ENCODE measurements at places on chromosomes 11 and 22.

DNA sequence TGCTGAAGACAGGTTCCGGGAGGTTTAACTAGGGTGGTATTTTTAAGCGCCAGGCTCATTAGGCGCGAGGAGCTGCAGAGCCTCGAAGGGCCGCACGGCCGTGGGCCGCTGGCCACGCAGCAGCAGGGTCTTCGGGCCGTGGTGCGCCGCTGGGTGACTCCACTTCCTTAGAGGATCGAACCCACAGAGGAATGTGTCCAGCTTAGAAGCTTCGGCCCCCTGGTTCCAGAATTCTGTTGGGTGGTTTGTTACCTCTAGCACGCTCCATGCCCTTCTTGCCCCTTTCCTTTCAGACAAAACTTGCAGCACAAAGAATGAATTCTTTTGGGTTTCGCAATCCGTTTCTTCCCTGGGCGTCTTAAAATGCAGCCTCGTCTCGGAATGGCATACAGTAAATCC, 773 bp upstream of the PATL1 start:
- no peak for DNase-seq

DNA sequence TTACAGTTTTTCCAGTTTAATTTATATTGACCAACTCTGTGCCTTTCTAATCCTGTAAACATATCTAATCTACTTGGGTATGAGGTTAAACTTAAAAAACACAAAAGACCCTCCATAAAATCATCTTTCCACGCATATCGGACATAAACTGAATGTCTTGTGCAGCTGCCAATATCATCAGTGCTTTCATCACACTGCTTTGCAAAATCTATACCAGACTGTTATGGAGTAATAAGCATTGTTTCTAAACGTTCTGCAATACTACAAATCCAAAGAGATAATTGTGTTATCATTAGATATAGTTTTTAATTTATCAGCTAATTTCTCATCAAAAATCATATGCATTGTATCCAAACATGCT, 36.1 kb upstream of the AMPD3 start:
- DNase-seq: no peak

DNA sequence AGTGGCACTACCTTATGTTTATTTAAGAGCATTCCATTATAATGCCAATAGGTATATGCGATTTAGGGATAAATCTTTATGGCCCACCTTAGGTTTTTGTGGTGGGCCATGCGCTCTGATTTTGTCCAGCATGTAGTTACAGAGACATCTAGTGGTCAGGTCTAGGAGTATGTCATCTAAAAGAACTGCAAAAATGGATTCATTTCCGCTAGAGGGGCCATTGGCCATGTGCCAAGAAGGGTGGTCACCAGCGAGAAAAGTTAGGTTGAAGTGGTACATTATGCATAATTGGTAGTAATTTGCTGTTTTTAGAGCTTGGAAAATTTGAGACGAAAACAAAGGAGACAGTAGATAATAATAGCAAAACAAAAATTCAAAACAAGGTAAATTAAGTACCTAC, 27.7 kb downstream of the LRRC4C start:
- DNase-seq: peak; percentile 6

- no peak for DNase-seq
These were observed 60.5 kb upstream of the SHISAL1 start for GRCh38 chr22:44373234-44373633.

DNA sequence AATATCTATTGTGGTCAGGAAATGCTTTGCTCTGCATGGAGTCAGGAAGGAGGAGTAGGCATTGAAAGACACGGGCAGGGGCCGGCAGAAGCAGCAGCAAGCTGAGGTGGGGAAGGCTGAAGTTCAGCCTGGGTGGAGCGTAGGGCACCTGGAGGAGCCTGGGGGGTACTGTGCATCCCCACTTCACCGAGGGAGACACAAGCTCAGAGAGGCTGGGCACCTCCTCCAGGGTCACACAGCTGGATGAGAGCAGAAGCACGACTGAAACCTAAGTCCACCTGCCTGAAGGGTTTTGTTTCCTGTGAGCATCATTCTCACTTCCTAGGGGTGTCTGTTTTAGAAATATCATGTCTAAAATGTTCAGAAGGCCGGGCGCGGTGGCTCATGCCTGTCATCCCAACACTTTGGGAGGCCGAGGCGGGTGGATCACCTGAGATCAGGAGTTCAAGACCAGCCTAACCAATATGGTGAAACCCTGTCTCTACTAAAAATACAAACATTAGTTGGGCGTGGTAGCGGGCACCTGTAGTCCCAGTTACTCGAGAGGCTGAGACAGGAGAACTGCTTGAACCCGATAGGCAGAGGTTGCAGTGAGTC, 138.3 kb downstream of the MPPED1 start:
- DNase-seq: no peak

- peak; percentile 50 for DNase-seq
These were observed 47.6 kb upstream of the PARVG start for GRCh38 chr22:44133161-44133560.

GRCh38 chr22:48227341-48228018, 1465.0 kb downstream of the TBC1D22A start:
- no peak for DNase-seq

GRCh38 chr11:76613901-76614300, 56.6 kb downstream of the LRRC32 start:
- DNase-seq: no peak

DNA sequence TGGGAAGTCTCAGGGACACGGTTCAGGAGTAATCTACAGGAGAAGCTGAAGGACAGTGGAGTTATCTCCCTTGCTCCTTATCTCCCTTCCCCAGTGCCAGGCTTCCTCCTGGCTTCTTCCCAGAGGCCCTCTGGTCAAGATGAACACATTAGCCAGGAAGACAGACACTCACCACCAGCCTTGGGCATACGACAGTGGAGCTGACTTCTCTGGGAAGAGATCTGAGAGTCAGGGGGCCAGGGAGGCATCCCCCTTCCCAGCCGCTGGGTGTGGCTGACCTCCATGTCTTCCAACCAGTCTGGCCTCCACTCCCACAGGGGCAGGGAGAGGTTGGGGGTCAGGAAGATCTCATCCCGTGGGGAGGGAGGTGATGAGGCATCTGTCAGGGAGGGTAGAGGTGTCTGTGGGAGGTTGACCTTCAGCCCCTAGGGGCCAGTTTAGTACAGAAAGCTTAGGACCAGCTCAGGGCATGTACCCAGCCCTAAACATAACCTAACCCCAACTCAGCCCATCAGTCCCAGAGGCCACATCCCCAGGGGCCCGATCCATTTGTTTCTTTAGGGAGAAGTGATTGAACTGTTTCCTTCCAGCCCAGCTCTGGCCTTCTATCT, 12.7 kb downstream of the ROBO4 start:
- no peak for DNase-seq

- no peak for DNase-seq
These were observed 29.3 kb downstream of the LMO1 start for GRCh38 chr11:8234425-8234821.

DNA sequence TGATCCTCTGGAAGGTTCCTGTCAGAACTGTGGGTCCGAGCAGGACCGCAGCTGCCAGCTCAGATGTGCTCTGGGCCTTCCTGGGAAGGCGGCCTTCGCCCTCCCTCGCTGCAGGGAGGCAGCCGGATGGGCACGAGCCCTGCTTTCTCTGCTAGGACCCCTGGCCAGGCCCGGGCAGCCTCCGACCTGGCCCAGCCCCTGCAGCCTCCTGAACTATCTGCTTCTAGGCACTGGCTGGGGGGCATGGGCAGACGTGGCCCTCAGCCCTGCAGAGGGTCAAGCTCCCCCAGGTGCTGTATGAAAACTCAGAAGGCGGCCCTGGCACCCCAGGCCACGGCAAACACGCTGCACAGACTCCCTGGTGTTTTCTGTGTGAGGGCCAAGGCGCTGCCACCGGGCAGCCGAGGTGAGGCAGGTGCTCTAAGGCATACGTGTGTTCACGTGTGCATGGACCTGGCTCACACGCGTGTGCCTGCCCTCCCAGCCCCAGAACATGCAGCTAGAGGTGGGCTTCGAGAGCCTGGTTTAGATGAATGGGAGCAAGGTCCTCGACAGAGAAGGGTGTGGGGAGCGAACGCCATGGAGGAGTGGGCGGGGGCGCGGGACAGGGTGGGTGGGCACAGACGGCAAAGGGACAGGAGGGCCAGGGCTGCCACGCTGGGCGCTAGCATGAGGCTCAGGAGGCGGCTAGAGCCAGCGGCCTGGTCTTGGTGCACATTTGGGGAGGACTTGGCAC, 4.3 kb downstream of the LRFN4 start:
- DNase-seq: no peak

DNA sequence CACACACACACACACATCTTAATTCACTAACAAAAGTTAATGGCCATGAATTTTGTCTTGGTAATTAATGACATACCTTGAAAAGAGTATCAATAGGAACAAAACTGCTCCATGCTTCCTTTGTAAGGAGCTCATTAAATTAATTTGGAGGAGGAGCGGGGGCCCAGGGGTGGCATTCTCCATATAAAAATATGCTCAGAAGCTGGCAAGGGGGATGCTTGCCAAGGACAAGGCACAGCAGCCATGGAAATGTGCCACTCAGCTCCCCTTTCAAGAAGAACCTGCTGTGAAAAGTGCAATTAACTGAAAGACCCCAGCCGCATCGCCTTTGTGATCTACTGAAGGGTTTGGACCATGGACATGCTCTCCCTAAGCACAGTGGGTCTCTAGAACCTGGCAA, 385.9 kb upstream of the API5 start:
- no peak for DNase-seq

DNA sequence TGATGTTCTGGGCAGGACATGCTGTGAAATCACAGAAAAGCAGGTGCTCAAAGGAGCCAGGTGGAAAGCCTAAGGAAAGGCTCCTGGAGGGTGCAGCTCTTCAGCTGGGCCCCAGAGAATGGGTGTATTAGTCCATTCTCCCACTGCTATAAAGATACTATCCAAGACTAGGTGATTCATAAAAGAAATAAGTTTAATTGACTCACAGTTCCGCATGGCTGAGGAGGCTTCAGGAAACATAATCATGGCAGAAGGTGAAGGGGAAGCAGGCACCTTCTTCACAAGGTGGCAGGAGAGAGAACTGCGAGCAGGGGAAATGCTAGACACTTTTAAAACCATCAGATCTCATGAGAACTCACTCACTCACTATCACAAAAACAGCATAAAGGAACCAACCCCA, 43.1 kb upstream of the DEUP1 start:
- DNase-seq: no peak

DNA sequence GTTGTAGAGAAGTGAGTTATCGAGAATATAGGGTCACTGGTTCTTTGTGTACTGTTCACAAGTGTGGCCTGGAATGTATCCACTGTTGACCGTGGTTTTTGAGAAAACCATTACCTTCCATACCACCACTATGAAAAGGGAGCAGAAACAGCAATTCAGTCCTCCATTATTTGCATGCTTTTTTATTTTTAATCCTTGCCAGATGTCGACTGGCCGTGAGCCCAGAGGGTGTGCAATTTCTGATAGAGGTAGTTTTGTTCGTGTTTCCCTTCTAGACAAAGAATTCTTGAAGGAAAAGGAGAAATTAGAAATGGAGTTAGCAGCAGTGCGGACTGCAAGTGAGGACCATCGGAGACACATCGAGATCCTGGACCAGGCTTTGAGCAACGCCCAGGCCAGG, 81.7 kb downstream of the AMOTL1 start:
- peak; percentile 71 for DNase-seq

DNA sequence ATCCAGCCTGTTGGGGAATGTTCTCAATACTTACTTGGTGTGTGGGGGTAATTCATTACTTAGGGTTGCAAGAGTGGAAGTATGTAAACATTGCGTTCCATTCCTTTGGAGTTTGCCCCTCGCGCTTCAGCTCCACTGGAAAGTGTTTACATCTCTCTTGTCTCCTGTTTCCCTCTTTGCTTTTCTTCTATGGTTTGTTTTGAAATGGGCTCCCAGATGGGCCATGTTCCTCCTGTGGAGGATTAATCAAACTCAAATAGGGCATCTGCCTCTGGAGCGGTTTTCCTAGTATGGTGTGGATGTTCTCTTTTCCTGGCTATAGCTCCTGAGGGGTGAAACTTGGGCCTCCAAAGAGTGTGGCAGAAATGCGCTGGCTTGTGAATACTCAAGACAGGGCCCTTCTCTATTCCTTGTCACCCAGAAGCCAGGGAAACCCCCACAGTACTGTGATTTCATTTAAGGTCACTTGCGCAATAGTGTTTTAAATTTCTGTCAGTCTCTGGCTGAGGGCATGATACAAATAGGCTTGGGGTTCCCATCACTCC, 51.9 kb downstream of the CD44 start:
- DNase-seq: no peak

DNA sequence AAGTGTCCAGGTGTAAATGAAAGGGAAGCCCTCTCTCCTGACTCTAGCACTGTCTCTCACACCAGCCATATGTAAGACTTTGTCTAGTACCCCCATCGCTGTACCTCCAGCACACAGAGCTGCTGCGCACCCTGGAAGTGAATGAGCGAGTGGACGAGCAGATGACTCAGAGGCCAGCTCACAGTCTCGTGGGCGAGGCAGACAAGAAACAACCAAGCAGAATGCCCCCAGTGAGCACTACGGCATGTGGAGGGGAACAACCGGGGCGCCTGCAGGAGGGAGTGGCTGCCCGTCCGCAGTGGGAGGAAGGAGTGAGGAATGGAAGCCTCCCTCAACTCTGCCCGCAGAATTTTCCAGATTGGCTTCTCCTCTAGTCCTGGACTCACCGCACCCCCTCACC, 46.4 kb downstream of the MCM5 start:
- DNase-seq: no peak
